ENCODE measurements at places on chromosomes 4 and X.

GRCh38 chr4:151567056-151567455, 158.1 kb downstream of the FHIP1A start:
- no peak for DNase-seq

DNA sequence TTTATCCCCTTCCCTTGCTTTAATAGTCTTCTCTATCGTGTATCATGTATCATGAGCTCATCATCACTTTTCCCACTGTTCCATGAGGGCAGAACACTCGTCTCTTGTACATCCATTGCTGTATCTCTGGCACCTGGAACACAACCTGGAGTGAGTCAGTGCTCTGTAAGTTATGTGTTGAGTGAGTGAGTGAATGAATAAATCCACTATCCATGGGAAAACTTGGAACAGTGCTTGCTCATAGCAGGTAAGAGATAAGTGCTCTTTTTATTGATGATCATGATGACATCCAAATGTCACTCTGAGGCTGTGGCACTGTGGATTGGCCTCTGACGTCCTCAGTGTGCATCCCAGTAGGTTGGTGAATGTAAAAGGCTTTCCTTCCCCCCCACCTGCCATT, 4.3 kb downstream of the FGFBP1 start:
- DNase-seq, result no peak

DNA sequence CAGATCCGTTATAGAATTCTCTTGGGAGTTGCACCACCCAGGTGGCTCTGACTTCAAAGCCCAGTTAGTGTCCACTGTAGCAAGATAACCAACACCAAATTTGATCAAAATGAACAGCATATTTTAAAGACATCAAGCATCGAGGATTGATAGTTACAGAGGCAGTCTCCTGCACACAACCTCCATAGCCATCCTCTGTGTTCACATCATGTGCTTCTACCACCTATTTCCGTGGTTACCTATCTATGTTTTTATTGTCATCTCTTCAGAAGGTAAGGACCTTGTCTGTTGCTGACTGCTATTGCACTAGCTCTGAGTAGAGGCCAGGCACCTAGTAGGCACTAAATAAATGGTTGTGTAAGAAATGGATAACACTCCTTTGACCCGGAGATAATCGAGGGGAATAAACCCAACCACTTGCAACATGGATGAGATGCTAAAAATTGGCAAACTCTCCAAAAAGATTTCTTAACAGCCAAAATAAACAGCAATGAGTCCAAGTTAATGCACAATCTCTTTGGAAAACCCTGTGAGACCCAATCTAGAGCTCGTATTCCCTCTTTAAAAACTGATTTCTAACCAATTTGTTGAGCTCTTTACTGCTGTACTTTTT, 14.7 kb upstream of the C1QTNF7 start:
- DNase-seq, result no peak

GRCh38 chrX:119826399-119826959, 26.3 kb downstream of the UPF3B start:
- no peak for DNase-seq

- DNase-seq, result no peak
These were observed 8.8 kb downstream of the ADRA2C start for GRCh38 chr4:3775005-3775404.

GRCh38 chr4:38382520-38382919, 281.5 kb upstream of the KLF3 start:
- no peak for DNase-seq

- DNase-seq, result peak; percentile 2
These were observed 66.3 kb downstream of the TSPAN7 start for GRCh38 chrX:38627683-38628082.

- no peak for DNase-seq
These were observed 353.5 kb upstream of the CXorf51B start for GRCh38 chrX:146456058-146456457.

DNA sequence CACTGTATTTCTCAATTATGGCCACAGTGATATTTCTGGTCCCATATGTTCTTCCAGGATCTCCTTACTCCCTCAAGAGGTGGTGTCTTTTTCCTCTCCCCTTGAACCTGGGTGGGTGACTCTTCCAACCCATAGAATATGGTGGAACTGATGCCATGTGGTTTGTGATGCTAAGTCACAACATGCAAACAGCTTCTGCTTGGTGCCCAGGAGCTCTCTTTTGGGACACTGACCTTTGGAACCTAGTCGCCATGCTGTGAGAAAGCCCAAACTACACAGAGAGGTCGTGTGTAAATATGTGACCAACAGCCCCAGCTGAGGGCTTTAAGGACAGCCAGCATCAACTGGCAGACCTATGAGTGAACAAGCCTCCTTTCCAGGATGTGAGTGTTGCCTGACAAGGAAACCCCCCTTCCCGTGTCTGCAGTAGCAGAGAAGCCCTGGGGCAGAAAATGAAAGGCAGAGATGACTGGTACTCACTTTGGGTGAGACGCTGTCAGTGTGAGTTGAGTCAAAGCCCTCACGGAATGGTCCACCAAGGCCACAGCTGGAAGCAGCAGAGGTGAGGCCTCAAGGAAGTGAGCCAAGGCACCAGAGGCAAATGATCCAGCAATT, 223.4 kb downstream of the BCOR start:
- DNase-seq, result no peak

DNA sequence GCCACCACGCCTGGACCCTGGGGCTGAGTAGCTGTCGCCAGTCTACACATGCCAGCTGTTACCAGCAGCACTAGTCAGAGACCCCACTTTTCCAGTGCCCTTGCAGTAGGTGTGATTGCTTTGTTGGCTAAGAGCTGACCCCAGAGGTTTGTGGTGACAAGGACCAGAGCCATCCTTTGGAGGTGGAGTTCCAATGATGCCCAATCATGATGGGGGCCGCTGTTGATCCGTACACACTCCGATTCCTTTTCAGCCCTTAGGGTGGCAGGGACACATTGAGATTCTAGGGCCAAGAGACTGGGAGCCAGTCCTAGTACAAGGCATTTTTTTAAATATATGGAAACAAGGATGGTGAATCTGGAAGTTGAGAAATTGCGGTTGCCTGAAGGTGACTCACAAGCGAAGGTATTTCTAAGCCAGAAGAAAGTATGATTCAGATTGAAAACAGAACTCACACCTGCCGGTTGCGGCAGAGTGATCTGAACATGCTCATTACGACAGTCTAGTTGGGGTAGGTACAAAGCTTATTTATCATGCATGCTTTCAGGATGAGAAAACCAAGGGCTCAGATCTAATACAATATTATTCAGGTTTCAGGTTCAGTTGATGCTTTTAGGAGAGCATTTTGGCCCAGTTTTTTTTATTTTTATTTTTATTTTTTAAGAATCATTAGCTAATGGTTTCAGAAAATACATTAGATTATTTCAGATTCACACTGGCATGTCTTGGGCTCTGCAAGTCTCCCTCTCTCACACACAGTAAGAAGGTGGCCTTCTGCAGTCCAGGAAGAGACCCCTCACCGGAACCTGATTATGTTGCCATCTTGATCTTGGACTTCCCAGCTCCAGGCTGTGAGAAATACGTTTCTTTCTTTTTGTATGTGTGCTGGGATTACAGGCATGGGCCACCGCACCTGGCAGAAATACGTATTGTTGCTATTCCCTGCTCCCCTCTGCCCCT, 43.4 kb downstream of the SHROOM2 start:
- peak; percentile 96 for DNase-seq

GRCh38 chr4:16227462-16227868, 1.2 kb upstream of the TAPT1 start:
- peak; percentile 24 for DNase-seq

GRCh38 chr4:122480655-122481487, 24.3 kb upstream of the IL2 start:
- no peak for DNase-seq

DNA sequence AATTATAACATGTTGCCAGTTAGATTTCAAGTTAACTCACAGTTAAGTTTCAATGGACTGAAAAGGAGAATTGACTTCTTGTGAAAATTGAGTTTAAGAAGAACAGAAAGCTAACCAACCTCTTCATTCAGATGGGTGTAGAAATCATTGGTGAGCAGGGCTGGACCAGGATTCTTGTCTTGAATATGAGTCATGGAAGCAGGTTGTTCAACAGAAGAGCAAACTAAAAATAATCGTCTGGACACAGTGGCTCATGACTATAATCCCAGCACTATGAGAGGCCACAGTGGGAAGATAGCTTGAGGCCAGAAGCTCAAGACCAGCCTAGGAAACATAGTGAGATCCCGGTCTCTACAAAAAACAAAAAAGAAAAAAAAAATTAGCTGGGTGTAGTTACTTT, 98.2 kb downstream of the ARSJ start:
- peak; percentile 37 for DNase-seq

- DNase-seq, result no peak
These were observed 320.1 kb downstream of the CFAP299 start for GRCh38 chr4:80655662-80656061.
